Fibroblast of villous mesenchyme (primary cell): ENCODE measurements at places on chromosomes 1 and 21. TPM values are rescaled to one million over a fixed set of nuclear protein-coding genes. Genes with fewer than 3 reads are reported as not detected.

RNF223 gene
- total RNA-seq: not detected in 2 replicates

NPL gene
- 0.97 and 3.5 TPM in 2 replicates for total RNA-seq

DNA sequence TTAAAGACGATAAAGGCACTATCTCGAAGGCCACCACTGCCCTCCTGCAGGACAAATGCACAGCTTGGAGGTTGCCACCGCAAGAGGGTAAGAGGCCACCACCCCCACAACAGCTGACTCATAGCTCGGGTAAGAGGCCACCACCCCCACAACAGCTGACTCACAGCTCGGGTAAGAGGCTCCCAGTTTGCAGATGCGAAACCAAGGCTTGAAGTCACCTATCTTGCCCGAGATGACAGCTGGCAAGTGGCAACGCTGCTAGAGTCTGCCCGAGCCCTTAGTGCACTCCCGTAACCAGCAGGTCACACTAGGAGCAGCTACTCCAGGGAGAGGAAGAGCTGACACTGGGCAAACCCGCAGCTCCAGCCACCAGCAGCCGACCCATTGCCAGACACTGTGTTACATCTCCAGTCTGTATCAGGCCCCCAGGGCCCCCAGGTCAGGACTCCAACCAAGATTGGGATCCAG lies 17.1 kb upstream of the SPSB1 start:
- DNase-seq: peak; percentile 91

DNA sequence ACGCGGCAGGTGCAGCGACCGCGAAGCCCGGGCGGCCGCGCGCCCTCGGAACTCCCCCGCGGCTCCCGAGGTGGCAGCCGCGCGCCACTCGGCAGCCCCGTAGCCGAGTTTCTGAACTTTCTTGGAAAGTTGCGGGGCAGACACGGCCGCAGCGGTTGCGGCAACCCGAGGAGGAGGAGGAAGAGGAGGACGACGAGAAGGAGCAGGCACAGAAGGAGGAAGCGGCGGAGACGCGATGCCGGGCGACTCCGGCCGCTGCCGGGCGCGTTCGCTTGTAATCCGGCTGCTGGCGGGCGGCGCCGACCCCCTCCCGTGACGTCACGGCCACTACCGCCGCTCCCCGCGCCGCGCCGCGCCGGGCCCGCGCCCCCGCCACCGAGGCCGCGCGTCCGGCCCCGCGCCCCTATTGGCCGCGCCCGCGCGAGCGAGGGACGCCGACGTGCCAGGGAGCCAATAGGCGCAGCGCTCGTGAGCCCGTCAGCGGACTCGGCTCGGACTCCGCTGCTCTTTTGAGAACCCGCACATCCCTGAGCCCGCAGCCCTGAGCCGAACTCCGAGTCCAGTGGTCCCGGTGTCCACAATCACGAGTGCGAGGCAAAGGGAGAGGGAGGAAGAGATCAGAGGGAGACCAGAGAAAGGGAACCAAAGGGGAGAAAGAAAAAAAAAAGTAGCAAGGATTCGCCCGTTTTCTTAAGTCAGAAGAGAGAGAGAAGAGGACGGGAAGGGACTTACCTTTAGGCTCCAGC lies 736 bp upstream of the BARHL2 start:
- DNase-seq: no peak

DNA sequence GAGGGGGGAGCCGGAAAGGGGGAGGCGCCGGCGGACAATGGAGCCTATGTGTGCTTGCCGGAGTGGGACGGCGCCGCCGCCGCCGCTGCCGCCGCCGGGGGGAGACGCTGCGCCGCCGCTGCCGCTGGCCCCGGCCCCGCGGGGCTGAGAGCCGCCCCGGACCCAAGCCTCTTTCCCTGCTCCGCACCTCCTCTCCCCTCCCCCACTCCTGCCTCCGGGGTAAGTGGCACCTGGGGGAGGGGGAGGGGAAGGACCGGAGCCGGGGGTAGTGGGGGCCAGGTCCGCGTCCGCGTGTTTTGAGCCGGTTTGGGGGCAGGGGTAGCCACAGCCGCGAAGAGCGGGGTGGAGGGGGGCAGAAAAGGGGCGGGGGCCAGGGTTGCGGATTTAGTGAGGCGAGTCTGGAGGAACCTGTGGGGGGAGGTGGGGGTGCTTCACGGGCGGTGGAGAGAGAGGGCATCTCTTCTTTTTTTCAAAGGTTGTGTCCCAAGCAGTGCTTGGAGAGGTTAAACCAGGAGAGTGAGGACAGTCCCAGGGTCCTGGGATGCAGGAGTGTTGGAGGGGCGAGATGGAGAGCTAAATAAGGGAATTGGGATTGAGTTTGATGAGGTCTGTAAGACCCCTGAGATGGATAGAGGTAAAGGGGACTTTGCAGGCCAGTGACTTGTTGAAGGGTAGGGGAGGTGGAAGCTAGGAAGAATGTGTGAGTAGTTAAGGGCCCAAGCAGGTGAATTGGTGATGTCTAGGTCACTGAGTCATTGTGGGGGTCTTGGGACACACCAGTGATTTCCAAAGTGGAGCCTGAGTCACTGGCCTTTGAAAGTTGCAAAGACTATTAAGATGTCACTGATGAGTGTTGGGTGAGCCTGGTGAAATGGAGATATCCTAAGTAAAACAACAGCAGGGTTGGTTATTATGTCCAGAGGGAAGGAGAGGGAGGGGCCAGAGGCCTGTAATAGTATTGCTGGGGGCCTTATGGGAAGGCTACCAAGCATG lies 59.1 kb downstream of the BCL9 start:
- peak; percentile 66 for DNase-seq

LRRC39 gene
- total RNA-seq: 0.32 TPM in 1 of 2 replicates, not detected in the other

- DNase-seq: peak; percentile 70
Measured at GRCh38 chr1:228490120-228491078, 3.2 kb downstream of the RNF187 start.

DNA sequence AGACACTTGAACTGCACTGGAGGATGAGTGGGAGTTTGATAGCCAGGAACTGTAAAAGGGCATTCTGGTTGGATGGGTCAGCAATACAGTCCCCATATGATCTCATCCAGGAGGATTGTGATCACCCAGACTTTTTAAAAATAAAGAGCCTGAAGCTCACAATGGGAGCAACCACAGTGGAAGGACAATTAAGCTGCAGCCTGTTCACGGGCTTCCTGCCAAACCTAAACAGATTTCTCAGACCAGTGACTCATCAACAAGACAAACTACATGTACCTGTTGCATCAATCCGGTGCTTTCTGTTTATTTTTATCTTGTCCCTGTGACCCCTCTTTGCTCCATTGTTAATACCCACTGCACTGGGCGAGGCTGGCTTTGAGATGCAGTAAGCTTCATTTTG lies 52.3 kb downstream of the PAPPA2 start:
- peak; percentile 42 for DNase-seq

DIO1 gene
- not detected in 2 replicates for total RNA-seq

DNA sequence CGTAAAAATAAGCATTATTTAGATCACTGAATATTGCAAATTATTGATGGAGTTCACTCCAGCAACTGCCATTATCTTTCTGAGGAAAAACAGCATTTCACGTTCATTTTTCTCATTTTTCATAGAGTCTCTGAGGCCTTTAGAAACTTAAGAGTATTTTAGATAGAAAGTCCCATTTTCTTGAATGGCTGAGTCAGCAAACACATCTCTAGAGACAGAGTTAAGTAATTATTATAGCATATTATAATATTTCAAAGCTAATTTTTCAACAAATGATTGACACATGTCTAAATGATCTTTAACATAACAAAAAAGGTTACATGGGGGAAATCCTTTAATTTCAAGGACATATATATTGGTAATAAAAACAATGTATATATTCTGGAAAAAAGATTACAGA lies 31.8 kb downstream of the RGS18 start:
- no peak for DNase-seq

GRCh38 chr1:222824641-222825040 lies 9.8 kb downstream of the DISP1 start:
- no peak for DNase-seq

MARK1 gene
- total RNA-seq: 0.86 and 1.6 TPM in 2 replicates

GRCh38 chr1:178411756-178412399 lies 84.9 kb downstream of the CLEC20A start:
- DNase-seq: no peak

DNA sequence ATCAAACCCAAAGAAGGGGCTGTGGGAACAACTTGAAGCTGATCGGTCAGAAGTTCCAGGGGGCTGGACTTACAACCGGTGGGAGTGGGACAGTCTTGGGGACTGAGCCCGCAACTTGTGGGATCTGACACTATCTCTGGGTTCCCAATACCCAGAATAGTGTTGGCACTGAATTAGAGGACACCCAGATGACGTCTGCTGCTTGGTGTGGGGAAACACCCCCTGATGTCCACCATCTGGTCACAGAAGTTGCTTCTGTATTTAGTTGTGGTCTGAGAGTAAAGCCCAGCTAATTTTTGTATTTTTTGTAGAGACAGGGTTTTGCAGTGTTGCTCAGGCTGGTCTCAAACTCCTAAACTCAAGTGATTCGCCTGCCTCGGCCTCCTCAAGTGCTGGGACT lies 28.8 kb downstream of the SERBP1 start:
- DNase-seq: no peak

DNA sequence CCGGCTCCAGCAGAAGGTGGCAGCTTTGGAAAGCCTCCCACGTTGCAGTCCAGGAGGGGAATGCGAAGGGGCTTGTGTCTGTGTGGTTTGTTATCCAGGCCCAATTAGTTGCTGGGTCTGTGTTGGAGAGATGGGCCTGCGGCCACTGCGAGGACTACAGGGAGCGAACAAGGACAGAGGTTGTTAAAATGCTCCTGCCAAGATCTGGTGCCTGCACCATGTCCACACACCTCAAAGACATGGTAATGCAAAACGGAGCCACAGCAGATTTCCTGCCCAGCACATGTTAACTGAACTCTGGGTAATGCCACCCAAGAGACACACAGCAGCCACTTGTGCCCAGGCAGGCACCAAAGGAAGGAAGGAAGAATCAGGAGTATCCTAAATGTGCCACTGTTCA lies 18.6 kb downstream of the GRIK3 start:
- DNase-seq: no peak

CELA3A gene
- not detected in 2 replicates for total RNA-seq

- DNase-seq: peak; percentile 6
Measured at GRCh38 chr1:232059726-232060374, 433.3 kb downstream of the DISC1 start.

PRPF38A gene
- total RNA-seq: 6.8 and 12.5 TPM in 2 replicates

- no peak for DNase-seq
Measured at GRCh38 chr1:6771441-6771769, 13.8 kb upstream of the CAMTA1 start.

DNA sequence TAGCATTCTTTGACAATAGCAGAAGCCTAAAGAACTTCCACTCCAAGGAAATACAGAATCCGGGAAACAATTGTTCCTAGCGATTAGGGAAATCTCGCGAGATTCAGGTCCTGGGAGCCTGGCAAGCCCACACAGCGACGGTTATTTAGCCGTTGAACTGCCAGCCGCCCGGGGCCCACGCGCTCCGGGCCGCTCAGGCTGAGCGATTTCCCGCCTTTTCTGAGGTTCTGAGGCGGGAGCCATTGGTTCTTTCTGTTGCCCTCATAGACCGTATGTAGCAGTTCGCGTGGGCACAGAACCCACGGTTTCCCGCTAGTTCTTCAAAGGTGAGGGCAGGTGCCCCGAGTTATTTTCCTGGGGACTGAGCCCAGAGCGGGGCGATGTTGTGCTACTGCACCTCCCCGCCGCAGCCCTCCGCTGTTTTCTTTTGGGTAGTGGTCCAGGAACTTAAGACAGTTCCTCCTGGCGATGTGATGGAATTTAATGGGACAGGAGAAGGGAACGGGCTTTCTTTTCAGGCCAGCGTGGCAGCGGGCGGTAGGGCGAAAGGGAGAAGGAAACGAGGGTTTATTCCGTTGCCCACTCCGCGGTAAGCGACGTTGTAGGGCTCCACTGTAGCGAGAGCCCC lies at the start of gene SYCP1:
SYCP1 (plus strand) TSS at position 171 of the 628 bp plus-strand sequence. CDS start 602 bp downstream, outside the sequence.
- DNase-seq: no peak

GRCh38 chr1:216476341-216476740 lies 53.1 kb upstream of the USH2A start:
- no peak for DNase-seq

DNA sequence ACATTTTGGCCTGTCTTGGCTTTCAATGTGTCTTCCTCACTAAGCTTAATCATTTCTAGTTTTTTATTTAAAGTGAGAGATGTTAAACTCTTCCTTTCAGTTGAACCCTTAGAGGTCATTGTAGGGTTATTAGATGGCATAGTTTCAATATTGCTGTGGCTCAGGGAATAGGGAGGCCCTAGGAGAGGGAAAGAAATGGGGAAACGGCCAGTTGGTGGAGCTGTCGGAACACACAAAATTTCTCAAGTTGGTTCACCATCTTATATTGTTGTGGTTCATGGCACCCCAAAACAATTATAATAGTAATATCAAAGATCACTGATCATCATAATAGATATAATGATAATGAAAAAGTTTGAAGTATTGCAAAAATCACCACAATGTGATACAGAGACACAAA lies 31.4 kb upstream of the KAZN start:
- no peak for DNase-seq

- peak; percentile 78 for DNase-seq
Measured at GRCh38 chr1:108521990-108522393, 37.9 kb upstream of the EEIG2 start.

DNA sequence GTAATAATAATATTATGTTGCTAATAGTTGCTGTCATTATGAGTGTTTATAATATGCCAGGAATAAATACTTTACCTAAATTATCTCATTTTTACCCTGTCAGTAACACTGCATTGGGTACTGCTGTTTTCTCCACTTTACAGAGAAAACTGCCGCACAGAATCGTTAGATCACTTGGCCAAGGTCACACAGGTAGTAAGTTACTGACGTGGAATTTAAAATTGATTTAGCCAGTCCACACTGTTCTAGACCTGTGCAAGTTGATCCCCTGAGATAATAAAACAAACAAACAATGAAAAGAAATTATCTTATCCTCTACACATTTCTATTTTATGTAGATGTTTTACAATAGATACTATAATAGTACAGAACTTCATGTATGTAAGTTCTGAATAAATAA lies 174.1 kb downstream of the ROR1 start:
- DNase-seq: no peak

DNA sequence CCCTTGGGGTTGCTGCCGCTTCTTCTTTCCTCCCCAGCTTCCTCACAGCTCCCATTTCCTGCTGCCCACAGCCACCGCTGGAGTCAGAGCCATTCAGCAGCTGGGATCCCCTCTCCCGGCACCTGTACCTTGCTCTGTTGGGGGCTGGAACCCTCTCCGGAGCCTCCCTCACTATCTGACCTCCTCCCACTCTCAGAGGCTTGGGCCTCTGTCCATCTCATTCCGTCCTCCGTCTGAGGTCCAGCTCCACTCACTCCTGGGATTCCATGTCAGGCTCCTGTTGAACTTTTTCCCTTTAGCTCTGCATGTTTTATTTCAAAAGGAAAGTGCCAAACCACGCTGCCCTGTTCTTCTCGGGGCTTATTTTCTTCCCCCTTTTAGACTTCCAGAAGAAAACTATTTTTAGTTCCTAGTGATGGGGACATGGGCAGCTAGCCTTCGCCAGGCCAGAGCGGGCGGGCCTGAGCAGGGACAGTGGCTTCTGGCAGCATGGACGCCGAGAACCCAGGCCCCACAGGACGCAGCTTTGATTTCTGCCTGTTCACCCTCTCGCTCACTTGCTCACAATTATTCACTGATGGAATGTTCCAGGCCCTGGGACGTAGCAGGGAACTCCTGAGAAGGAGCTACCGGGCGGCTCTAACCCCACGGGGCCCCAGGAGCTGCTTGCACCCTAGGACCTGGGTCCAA lies 79.2 kb downstream of the ARHGEF10L start:
- DNase-seq: no peak

DNAI4 gene
- 3.5 and 9.9 TPM in 2 replicates for total RNA-seq

UBXN10 gene
- total RNA-seq: not detected in 2 replicates
